ENCODE measurements at places on chromosomes 7 and 10. TPM values are rescaled to one million over a fixed set of nuclear protein-coding genes. Genes with fewer than 3 reads are reported as not detected.

DNA sequence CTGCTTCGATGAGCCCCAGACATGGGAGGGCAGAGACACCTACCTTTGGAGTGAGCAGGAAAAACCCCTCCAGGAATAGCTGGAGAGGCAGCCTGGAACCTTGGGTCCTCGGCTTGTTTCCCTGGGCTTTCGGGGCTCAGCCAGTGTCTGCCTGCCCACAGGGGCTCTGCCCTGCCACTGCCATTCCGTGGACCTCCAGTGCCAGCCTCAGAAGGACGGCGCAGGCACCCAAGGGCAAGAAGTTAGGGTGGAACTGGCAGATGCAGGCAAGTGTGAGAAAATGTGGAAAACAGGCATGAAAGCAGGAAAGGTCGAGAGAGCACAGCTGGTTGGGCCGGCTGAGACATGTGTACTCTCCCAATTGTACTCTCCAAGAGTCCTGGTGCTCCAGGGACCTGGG is 281.5 kb downstream of the GRID1 start:
- DNase-seq, result no peak
- no peaks in the 10 kb centered on the region for H3K4me1 ChIP-seq
- peaks cover 7% of the 10 kb centered on the region for H3K27me3 ChIP-seq
- no peak overlapping the region for H3K27ac ChIP-seq
- H3K36me3 ChIP-seq, result no peaks in the 10 kb centered on the region
- no peak overlapping the region for H3K4me3 ChIP-seq

DNA sequence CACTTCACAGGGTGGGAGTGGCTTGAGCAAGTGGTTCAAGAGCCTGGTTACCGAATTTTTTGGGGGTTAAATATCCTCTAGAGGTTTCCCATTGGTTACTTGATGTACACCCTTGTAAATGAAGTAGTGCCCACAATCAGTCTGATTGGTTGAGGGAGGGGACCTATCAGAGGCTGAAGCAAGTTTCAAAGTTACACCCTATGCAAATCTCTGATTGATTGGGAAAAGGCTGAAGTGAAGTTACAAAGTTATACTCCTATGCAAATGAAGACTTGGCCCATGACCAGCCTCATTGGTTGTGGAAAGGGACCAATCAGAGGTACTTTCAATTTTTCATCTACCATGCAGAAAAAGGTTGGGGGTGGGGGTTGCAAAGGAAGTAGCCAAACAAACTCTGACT is 34.7 kb downstream of the UBE2D4 start:
- no peak for DNase-seq
- no peak overlapping the region for H3K4me3 ChIP-seq
- H3K27me3 ChIP-seq, result no peaks in the 10 kb centered on the region
- H3K4me1 ChIP-seq, result peaks cover 5% of the 10 kb centered on the region

DNA sequence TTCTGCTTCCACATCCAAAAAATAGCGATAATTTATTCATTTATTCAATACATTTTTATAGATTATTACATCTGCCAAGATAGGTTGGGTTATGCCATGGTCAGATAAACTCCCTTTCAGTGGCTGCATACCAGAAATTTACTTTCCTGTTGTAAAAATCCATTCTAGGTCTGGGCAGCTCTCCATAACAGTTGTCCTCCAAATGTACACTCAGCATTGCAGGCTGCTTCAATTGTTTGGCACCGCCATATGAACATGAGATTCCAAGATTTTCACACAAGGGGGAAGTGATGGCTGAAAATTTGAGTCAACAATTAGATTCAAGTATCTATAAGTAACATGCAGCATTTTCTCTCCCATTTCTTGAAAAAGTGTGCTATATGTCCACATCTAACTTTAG is 568.7 kb downstream of the ETV1 start:
- H3K36me3 ChIP-seq, result no peaks in the 10 kb centered on the region
- H3K27me3 ChIP-seq, result no peaks in the 10 kb centered on the region
- DNase-seq, result no peak
- no peak overlapping the region for H3K27ac ChIP-seq

- no peak overlapping the region for H3K27ac ChIP-seq
- H3K27me3 ChIP-seq, result peaks cover 23% of the 10 kb centered on the region
- H3K4me3 ChIP-seq, result no peak overlapping the region
- H3K36me3 ChIP-seq, result no peaks in the 10 kb centered on the region
Measured at GRCh38 chr10:48634984-48635557, 30.2 kb upstream of the ARHGAP22 start.

GRCh38 chr7:154427533-154427932 is 375.3 kb downstream of the DPP6 start:
- H3K27me3 ChIP-seq, result no peaks in the 10 kb centered on the region
- no peaks in the 10 kb centered on the region for H3K36me3 ChIP-seq
- H3K4me1 ChIP-seq, result no peaks in the 10 kb centered on the region
- DNase-seq, result no peak
- H3K27ac ChIP-seq, result no peak overlapping the region

GRCh38 chr7:1326511-1326785 is 93.8 kb downstream of the UNCX start:
- no peak for DNase-seq
- no peaks in the 10 kb centered on the region for H3K36me3 ChIP-seq
- no peaks in the 10 kb centered on the region for H3K4me1 ChIP-seq
- no peak overlapping the region for H3K27ac ChIP-seq
- H3K4me3 ChIP-seq, result no peak overlapping the region
- peaks cover 3% of the 10 kb centered on the region for H3K27me3 ChIP-seq

DNA sequence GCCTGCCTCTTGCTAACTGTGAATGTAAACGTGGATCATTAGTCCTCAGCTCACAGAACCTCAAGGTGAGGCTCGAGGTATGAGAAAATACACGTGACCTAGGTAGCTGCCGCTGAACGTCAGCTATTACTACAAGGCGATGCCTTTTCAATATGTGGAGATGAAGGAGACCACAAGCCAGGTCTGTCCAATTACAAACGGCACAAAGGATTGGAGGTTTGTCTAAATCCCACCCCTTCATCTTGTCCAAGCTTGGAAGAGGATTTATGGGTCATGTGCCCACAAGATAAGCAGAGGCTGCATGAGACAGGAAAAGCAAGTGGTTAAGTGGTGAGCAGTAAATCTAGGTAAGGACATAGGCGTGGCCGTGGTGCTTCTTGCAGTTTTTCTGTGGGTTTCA is 3.4 kb downstream of the H2BK1 start:
- peaks cover 7% of the 10 kb centered on the region for H3K27me3 ChIP-seq
- peaks cover 5% of the 10 kb centered on the region for H3K36me3 ChIP-seq
- DNase-seq, result peak; percentile 69
- peaks cover 17% of the 10 kb centered on the region for H3K4me1 ChIP-seq
- peak overlapping the region; percentile 44 for H3K4me3 ChIP-seq

- peaks cover 9% of the 10 kb centered on the region for H3K27me3 ChIP-seq
- peak overlapping the region; percentile 93 for H3K4me3 ChIP-seq
- H3K4me1 ChIP-seq, result peaks cover 26% of the 10 kb centered on the region
Measured at GRCh38 chr7:128863433-128863989, 855 bp downstream of the ATP6V1F start.

DNA sequence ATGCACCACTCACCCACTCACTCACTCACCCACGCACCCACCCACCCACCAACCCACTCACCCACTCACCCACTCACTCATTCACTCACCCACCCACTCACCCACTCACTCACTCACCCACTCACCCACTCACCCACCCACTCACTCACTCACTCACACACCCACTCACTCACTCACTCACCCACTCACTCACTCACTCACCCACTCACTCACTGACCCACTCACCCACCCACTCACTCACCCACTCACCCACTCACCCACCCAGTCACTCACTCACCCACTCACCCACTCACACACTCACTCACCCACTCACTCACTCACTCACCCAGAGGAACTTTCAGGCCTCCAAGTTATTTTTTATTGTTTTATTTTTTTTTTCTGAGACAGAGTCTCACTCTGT is 93.1 kb upstream of the MKI67 start:
- no peak overlapping the region for H3K4me3 ChIP-seq
- H3K27ac ChIP-seq, result peak overlapping the region; percentile 62
- no peak for DNase-seq
- peaks cover 15% of the 10 kb centered on the region for H3K27me3 ChIP-seq
- H3K36me3 ChIP-seq, result peaks cover 2% of the 10 kb centered on the region

- no peak overlapping the region for H3K27ac ChIP-seq
- no peak overlapping the region for H3K4me3 ChIP-seq
- H3K27me3 ChIP-seq, result no peaks in the 10 kb centered on the region
- DNase-seq, result no peak
- peaks cover 7% of the 10 kb centered on the region for H3K36me3 ChIP-seq
Measured at GRCh38 chr7:561631-562373, 42.2 kb upstream of the PDGFA start.

NEUROG3 gene
- total RNA-seq, result not detected

PRLHR gene
- total RNA-seq, result not detected

- H3K27me3 ChIP-seq, result peaks cover 4% of the 10 kb centered on the region
- peak; percentile 11 for DNase-seq
- no peaks in the 10 kb centered on the region for H3K4me1 ChIP-seq
- H3K4me3 ChIP-seq, result no peak overlapping the region
- no peaks in the 10 kb centered on the region for H3K36me3 ChIP-seq
- H3K27ac ChIP-seq, result no peak overlapping the region
Measured at GRCh38 chr10:2777666-2778355, 289.5 kb upstream of the PFKP start.

PRR15 gene
- not detected for total RNA-seq

- H3K36me3 ChIP-seq, result no peaks in the 10 kb centered on the region
- peaks cover 3% of the 10 kb centered on the region for H3K4me1 ChIP-seq
- H3K27me3 ChIP-seq, result peaks cover 3% of the 10 kb centered on the region
- H3K27ac ChIP-seq, result no peak overlapping the region
- H3K4me3 ChIP-seq, result no peak overlapping the region
- DNase-seq, result no peak
Measured at GRCh38 chr7:45404622-45405021, 169.5 kb upstream of the ADCY1 start.

- H3K27me3 ChIP-seq, result peaks cover 7% of the 10 kb centered on the region
- no peak overlapping the region for H3K27ac ChIP-seq
- no peak overlapping the region for H3K4me3 ChIP-seq
- no peaks in the 10 kb centered on the region for H3K36me3 ChIP-seq
Measured at GRCh38 chr10:79400146-79401004, 45.0 kb downstream of the ZCCHC24 start.

- DNase-seq, result peak; percentile 85
- H3K27me3 ChIP-seq, result peaks cover 2% of the 10 kb centered on the region
- peak overlapping the region; percentile 76 for H3K4me3 ChIP-seq
- peaks cover 28% of the 10 kb centered on the region for H3K4me1 ChIP-seq
- peak overlapping the region; percentile 65 for H3K27ac ChIP-seq
- no peaks in the 10 kb centered on the region for H3K36me3 ChIP-seq
Measured at GRCh38 chr7:94395141-94396036, 694 bp downstream of the COL1A2 start.

DNA sequence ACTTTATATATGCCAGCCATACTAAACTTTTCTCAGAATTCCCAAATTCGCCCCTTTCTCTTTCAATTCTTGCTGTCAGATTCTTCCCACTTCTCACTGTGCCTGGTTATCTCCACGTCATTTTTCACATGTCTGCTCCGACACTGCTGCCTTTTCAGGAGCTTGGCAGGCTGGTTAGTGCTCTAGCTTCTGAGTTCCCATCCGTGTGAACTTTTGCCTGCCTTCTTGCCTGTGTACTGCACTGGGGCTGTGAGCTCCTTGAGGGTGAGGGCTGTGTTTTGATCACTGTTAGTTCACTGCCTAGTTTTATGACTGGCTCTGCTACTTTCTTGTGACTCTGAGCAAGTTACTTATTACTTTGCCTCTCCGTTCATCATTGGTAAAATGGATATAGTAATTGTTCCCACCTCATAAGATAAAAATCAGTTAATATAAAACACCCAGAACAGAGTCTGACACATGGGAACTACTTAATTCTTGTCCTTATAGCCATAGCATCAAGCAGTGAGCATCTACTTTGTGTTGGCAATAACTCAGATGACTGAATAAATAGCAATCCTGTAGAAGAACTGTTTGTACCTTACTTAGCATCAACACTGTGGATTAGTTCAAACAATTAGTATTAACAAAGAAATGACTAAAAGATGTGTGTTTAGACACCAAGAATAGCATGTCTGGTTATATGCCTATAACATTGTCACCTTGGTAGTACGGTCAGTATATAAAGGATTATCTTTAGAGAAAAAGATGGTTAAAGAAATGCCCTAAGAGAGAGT is 5.5 kb downstream of the GSTO1 start:
- peak overlapping the region; percentile 90 for H3K27ac ChIP-seq
- no peaks in the 10 kb centered on the region for H3K27me3 ChIP-seq
- peak overlapping the region; percentile 75 for H3K4me3 ChIP-seq
- DNase-seq, result no peak

DNA sequence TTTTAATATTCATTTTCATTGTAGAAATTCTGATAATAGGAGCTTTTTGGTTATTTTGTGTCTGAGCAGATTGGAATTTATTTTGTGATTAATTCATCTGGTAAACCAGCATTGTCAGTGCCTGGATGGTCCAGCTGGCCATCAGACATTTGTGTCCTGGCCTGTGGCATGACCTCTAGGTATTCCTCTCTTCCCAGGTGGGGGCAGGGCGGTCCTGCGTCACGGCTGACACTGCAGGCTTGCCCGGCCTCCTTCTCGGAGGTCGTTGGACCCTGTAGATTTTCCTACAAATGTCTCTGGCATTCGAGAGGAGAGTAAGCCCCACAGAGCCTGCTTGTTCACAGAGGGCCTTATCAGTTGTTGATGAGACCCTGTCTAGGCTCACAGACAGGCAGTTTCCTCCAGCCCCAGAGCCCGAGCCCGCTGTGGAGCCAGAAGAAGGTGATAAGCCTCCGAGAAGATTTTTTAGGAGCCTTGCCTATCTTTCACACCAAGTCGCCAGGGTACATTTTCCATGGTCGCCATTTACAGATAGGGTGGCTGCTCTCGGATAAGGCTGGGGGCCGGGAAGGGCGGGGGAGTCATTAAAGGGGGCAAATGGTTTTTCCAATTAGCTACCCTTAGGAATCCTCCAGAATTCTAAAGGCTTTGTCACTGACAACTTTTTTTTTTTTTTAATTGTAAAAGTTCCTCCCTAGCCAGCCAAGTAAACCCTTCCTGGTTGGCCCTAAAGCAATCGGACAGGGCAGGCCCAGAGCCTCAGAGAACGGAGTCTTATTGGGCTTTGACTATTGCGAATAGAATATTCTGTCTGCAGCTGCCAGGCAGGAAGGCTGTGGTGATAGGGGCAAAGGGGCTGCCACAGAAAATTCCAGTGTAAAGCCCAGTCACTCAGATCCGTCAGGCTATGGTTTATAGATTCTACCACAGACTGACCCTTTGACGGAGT is 78.1 kb upstream of the TBX20 start:
- no peak overlapping the region for H3K27ac ChIP-seq
- H3K4me1 ChIP-seq, result no peaks in the 10 kb centered on the region
- no peak overlapping the region for H3K4me3 ChIP-seq
- peak; percentile 41 for DNase-seq

DNA sequence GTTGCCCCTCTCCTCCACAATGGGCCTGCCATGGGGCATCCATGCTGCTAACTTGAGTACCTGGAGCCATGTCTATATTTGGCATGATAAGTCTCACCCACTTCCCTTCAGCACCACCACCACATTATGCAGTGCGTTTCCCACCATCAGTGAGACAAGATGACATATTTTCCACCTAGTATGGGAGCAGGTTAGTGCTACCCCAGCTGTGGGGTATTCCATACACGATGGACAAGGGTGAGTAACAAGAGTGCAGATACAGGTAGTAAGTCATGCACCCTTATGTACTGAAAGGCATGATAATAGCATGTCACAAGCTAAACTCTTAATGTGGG is 21.2 kb upstream of the OR2AE1 start:
- no peaks in the 10 kb centered on the region for H3K27me3 ChIP-seq
- DNase-seq, result no peak
- H3K27ac ChIP-seq, result no peak overlapping the region
- no peak overlapping the region for H3K4me3 ChIP-seq
- H3K4me1 ChIP-seq, result no peaks in the 10 kb centered on the region
